Left renal pelvis (tissue), 4 donors: ENCODE measurements at places on chromosomes 16 and 17. TPM values are rescaled to one million over a fixed set of nuclear protein-coding genes. Genes with fewer than 3 reads are reported as not detected.

Gene DNASE1L2
- 2.0 TPM for polyA plus RNA-seq

Gene SLX4
- 7.1 TPM for polyA plus RNA-seq

Gene MT1A
- not detected for polyA plus RNA-seq

Gene CES3
- polyA plus RNA-seq: 1.4 TPM

Gene DBNDD1
- polyA plus RNA-seq: 11.0 TPM

Gene ABI3
- polyA plus RNA-seq: 4.2 TPM

Gene NAGPA
- polyA plus RNA-seq: 9.7 TPM

Gene GP1BA
- polyA plus RNA-seq: 1.8 TPM

Gene PITPNM3
- polyA plus RNA-seq: 9.6 TPM

Gene MT1E
- 20.0 TPM for polyA plus RNA-seq

Gene ODAD4
- polyA plus RNA-seq: 2.0 TPM
